Activated T-cell treated with anti-CD3 and anti-CD28 coated beads for 4 hours (primary cell): ENCODE measurements at places on chromosomes 11 and 22.

DNA sequence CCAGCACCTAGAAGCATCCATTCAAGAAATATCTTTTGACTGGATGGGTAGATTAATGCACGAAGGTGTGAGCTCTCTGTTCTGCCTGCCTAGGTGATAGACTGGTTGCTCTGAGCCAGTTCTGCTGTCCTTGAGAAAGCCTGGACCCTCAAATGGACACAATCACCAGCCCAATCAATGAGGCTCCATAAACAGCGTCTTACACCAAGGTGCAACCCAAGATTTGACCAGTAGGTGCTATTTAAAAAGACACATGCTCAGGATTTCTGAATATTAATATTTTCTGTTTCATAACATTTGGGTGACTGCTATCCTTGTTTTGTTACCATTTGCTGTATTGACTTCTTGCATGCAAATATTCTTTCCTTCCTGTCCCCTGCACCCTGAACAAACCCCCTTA lies 39.0 kb downstream of the PAMR1 start:
- no peak for DNase-seq

DNA sequence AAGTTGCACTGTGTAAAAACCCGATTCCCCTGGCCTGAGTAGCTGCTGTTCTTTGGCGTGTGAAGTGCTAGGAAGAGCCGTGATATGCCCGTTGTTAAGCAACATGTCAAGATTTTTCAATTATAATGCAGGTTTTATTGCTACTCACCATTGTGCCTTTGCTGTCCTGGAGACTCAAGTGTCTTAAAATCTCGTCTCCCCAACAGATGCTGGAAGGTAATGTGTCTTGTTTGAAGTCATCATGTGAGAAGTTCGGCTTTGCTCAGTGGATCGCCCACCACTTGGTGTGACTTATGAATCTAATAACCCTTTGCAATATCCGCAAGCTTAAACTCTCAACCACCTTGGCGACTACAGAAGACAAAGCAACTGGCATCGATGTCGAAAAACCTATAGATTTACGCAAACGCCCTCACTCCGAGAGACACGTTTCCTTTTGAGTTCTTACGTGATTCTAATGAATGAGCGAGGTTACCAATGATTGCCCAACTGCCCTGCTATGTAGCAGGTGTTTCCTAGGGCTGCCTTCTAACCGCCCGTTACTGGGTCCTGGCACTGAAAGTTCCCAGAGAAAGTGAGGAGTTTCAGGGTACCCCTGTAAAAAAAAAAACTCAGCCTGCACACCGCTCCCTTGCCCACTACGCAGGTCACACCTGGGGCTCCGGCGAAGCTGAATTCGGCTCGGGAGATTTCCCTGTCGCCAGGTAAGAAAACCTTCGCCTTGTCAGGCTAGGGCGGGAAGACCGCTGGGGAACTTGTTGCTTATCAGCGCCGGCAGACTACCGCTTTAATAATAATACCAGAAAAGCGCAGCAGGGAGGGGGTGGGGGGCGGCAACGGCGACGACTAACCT lies 21.2 kb upstream of the BDNF start:
- no peak for DNase-seq

GRCh38 chr11:121780971-121781370 lies 328.2 kb upstream of the SORL1-AS1 start:
- no peak for DNase-seq

DNA sequence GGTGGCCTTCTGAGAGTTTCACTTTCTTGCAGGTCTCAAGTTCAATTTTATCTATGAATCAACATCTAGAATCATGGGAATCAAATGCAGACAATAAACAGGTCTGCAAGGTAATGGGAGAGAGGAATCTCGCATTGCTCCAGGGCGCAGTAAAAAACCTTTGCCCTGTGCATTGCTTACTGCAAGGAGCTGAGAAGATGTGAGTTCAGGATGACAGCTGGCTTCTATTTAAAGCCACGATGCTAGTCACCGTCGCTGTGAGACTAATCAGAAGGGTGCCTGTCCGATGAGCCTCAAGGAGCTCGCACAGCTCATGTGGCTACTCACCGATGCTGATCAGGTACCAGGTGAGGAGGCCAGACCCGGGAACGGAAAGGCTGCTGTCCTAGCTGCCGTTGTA lies 30.2 kb upstream of the APOA1 start:
- DNase-seq = no peak

- no peak for DNase-seq
Observed at GRCh38 chr11:76824083-76824939, 36.4 kb upstream of the ACER3 start.
